ENCODE measurements at places on chromosomes 2 and 18. TPM values are rescaled to one million over a fixed set of nuclear protein-coding genes. Genes with fewer than 3 reads are reported as not detected.

Gene NPPC
- 16.5 TPM for total RNA-seq

Gene SIGLEC15
- not detected for total RNA-seq

Gene IL1F10
- not detected for total RNA-seq

Gene ELOA2
- total RNA-seq: not detected

GRCh38 chr18:63439334-63439733, 17.1 kb upstream of the VPS4B start:
- peaks cover 17% of the 10 kb centered on the region for H3K27me3 ChIP-seq
- no peaks in the 10 kb centered on the region for H3K36me3 ChIP-seq
- no peak overlapping the region for H3K27ac ChIP-seq
- peaks cover 4% of the 10 kb centered on the region for H3K4me1 ChIP-seq

DNA sequence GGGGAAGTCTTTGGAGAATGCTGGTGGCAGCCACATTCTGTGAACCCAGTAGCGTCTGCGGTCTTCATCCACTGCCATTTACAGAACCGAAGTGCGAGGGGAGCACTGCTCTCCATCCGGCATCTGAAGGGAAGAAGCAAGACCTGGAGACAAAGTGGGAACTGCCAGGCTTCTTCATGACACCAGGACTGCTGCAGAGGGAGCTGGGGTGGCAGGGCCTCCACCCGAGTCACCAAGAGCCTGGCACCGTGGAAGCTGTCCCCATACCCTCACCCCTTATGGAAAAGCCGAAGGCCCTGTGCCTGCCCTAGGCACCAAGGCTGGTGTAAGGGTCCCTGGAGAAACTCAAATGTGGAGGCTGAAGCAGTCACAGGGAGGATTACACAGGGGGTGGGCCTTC, 79.8 kb downstream of the CIB4 start:
- peaks cover 35% of the 10 kb centered on the region for H3K27me3 ChIP-seq
- H3K4me1 ChIP-seq: peaks cover 4% of the 10 kb centered on the region

DNA sequence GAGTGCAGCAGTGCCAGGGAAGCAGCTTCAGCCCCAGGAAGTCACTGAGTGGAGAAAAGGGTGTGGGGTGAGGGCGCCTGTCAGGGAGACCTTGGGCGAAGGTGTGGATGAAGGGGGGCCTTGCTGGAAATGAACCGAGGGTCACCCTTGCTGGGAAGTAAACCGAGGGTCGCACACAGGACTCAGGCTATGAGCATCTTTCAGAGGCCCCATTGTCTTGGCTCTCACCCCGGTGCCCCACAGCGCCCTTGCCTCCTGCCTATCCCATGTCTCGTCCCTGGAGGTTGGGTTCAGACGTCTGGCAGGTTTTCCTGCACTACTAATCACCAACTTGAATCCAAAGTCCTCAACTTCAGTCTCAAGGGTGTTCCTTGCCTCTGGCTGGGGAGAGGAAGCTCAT, 122.8 kb upstream of the PXDN start:
- no peak for DNase-seq
- peaks cover 16% of the 10 kb centered on the region for H3K4me1 ChIP-seq
- H3K36me3 ChIP-seq: no peaks in the 10 kb centered on the region
- H3K4me3 ChIP-seq: no peak overlapping the region
- peaks cover 9% of the 10 kb centered on the region for H3K27me3 ChIP-seq

GRCh38 chr2:76159042-76159648, 448.4 kb upstream of the GCFC2 start:
- H3K4me3 ChIP-seq: no peak overlapping the region
- no peak overlapping the region for H3K27ac ChIP-seq
- H3K4me1 ChIP-seq: peaks cover 27% of the 10 kb centered on the region
- no peaks in the 10 kb centered on the region for H3K27me3 ChIP-seq

DNA sequence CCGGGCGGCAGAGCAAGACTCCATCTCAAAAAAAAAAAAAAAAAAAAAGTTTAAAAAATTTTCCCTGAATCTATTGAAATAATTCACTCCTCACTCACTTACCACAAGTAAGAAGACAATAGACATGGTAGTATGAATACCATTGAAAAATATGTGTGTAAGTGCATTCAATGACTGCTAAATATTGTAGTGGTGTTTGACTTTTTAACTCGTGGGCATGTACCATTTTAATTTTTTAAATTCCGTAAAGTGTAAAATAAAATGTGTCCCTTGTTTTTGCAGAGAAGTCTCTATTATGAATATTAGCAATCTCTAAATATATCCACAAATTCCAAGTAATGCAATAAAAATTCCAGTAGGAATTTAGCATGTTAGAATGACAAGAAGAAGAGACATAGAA, 134.1 kb downstream of the COPS8 start:
- H3K36me3 ChIP-seq: no peaks in the 10 kb centered on the region
- no peaks in the 10 kb centered on the region for H3K4me1 ChIP-seq
- no peak for DNase-seq
- no peak overlapping the region for H3K4me3 ChIP-seq

GRCh38 chr18:78766651-78767533, 212.7 kb upstream of the SALL3 start:
- H3K4me3 ChIP-seq: no peak overlapping the region
- H3K36me3 ChIP-seq: no peaks in the 10 kb centered on the region
- no peak for DNase-seq

DNA sequence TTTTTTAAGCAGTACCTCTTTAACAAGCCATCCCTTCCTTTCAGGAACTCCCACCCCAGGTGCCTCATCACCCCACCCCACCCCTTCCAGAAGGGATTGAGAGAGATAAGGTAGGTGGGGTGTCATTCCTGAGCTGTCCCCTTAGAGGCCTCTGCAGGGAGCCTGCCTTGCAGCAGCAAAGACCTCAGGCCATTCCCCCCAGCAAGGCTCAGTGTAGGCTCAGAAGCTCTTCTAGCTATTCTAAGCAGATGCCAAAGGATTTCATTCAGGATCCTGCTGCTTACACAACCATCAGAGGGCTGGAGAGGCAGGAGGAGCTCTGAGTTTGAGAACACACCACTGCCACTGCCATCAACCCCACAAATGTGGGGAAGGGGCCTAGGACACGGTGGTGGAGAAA, 5.8 kb upstream of the FIGLA start:
- no peak overlapping the region for H3K4me3 ChIP-seq
- no peak for DNase-seq
- no peak overlapping the region for H3K27ac ChIP-seq
- peaks cover 5% of the 10 kb centered on the region for H3K36me3 ChIP-seq
- H3K27me3 ChIP-seq: peaks cover 47% of the 10 kb centered on the region

GRCh38 chr2:113791697-113792590, 35.5 kb upstream of the SLC35F5 start:
- no peaks in the 10 kb centered on the region for H3K36me3 ChIP-seq
- DNase-seq: no peak
- H3K27ac ChIP-seq: no peak overlapping the region
- H3K27me3 ChIP-seq: peaks cover 5% of the 10 kb centered on the region

- no peak for DNase-seq
- H3K4me3 ChIP-seq: no peak overlapping the region
- H3K27me3 ChIP-seq: no peaks in the 10 kb centered on the region
Observed at GRCh38 chr2:223932816-223933800, 12.0 kb downstream of the WDFY1 start.

- H3K36me3 ChIP-seq: no peaks in the 10 kb centered on the region
Observed at GRCh38 chr2:224038049-224038829, 847 bp downstream of the SERPINE2 start.

GRCh38 chr2:174633623-174633930, 36.0 kb upstream of the WIPF1 start:
- H3K4me3 ChIP-seq: no peak overlapping the region
- peaks cover 4% of the 10 kb centered on the region for H3K4me1 ChIP-seq
- H3K27ac ChIP-seq: peak overlapping the region; percentile 38
- no peak for DNase-seq
- peaks cover 3% of the 10 kb centered on the region for H3K36me3 ChIP-seq

GRCh38 chr18:63924551-63924950, 16.8 kb downstream of the SERPINB10 start:
- peaks cover 2% of the 10 kb centered on the region for H3K27me3 ChIP-seq
- H3K36me3 ChIP-seq: no peaks in the 10 kb centered on the region
- H3K4me1 ChIP-seq: no peaks in the 10 kb centered on the region
- H3K27ac ChIP-seq: no peak overlapping the region
- DNase-seq: no peak

- H3K27ac ChIP-seq: no peak overlapping the region
- no peaks in the 10 kb centered on the region for H3K36me3 ChIP-seq
- H3K4me1 ChIP-seq: peaks cover 26% of the 10 kb centered on the region
- H3K4me3 ChIP-seq: no peak overlapping the region
- no peaks in the 10 kb centered on the region for H3K27me3 ChIP-seq
- DNase-seq: no peak
Observed at GRCh38 chr2:80059447-80059846, 245.1 kb downstream of the LRRTM1 start.

DNA sequence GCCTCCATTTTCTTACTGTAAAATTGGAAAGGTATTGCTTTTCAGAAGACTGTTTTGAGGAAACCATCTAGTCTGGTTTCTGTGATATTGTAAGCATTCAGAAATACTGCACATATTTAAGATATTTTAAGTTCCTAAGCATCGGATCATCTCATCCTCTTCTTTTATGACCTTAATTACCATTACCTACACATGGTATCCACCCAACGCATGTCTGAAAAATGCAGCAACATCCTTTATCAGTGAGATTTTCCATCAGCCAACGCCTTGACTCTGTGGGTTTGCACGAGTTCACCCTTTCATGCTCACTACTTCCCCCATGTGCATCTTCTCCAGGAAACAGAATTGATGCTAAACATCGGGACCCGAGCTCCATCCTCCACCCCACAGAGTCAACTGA, 84.3 kb downstream of the COL4A4 start:
- H3K27ac ChIP-seq: no peak overlapping the region
- peaks cover 7% of the 10 kb centered on the region for H3K27me3 ChIP-seq
- no peak for DNase-seq
- no peaks in the 10 kb centered on the region for H3K36me3 ChIP-seq
- H3K4me3 ChIP-seq: no peak overlapping the region

GRCh38 chr18:68409576-68409975, 305.3 kb downstream of the TMX3 start:
- DNase-seq: no peak
- no peak overlapping the region for H3K27ac ChIP-seq
- no peak overlapping the region for H3K4me3 ChIP-seq
- no peaks in the 10 kb centered on the region for H3K36me3 ChIP-seq
- H3K27me3 ChIP-seq: no peaks in the 10 kb centered on the region

DNA sequence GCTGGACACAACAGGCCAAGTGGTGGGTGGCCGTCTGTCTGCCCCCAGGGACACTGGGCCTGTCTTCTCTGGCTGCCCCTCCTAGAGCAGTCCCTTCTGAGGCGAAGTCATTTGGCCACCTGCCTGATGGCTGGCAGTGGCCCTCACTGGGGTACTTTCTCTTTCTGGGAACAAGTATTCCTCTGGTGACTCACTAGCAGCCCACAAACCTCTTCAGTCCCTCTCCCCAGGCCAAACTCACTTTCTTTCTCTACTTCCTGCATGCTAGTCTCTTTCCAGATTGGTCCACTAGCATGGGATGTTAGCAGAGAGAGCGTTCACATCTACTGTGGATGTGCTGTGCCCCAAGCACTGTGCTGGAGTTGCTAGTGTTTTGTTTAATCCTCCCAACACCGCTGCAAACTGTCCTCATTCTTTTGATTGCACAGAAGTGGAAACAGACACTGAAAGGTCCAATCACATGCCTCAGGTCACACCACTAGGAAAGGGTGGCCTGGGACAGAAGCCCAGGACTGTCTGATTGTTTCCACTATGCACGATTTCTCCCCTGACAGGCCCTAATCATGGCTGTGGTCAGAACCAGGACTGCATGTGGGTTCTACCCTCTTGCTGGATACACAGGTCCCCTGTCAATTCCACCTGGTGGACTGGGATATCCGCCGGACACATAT, 5.2 kb downstream of the DYSF start:
- DNase-seq: no peak
- no peak overlapping the region for H3K4me3 ChIP-seq
- peak overlapping the region; percentile 16 for H3K27ac ChIP-seq
- H3K4me1 ChIP-seq: peaks cover 31% of the 10 kb centered on the region

- no peak overlapping the region for H3K27ac ChIP-seq
- H3K4me1 ChIP-seq: peaks cover 30% of the 10 kb centered on the region
- peaks cover 7% of the 10 kb centered on the region for H3K27me3 ChIP-seq
- H3K36me3 ChIP-seq: no peaks in the 10 kb centered on the region
- no peak for DNase-seq
Observed at GRCh38 chr2:158184556-158185343, 83.1 kb downstream of the UPP2 start.

GRCh38 chr18:55634545-55634944, 46.6 kb upstream of the TCF4 start:
- no peaks in the 10 kb centered on the region for H3K36me3 ChIP-seq
- no peaks in the 10 kb centered on the region for H3K27me3 ChIP-seq
- no peak for DNase-seq
- no peaks in the 10 kb centered on the region for H3K4me1 ChIP-seq
- no peak overlapping the region for H3K4me3 ChIP-seq
- no peak overlapping the region for H3K27ac ChIP-seq

DNA sequence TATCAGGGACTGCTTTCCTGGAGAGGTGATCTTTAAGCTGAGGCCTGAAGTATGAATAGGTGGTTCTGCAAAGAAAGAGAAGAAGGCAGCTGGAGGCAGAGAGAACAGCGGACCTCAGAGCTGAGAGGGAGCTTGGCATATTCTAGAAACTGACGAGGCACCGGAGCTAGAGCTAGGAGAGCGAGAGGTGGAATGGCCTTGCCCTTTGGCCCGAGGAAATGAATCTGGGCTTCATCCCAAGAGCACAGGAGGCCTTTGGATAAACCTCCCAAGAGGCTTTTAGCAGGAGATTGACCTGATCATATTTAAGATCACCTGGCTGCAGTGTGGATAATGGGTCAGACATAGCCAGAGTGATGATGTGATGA, 7.9 kb downstream of the DYSF start:
- H3K27me3 ChIP-seq: peaks cover 17% of the 10 kb centered on the region
- no peak overlapping the region for H3K27ac ChIP-seq
- DNase-seq: no peak
- H3K36me3 ChIP-seq: no peaks in the 10 kb centered on the region

GRCh38 chr2:60888853-60889252, 7.5 kb downstream of the REL start:
- no peak overlapping the region for H3K4me3 ChIP-seq
- peaks cover 2% of the 10 kb centered on the region for H3K36me3 ChIP-seq
- DNase-seq: no peak
- H3K4me1 ChIP-seq: no peaks in the 10 kb centered on the region
- no peak overlapping the region for H3K27ac ChIP-seq
- H3K27me3 ChIP-seq: no peaks in the 10 kb centered on the region

- H3K4me1 ChIP-seq: peaks cover 39% of the 10 kb centered on the region
- H3K4me3 ChIP-seq: peak overlapping the region; percentile 5
- no peak for DNase-seq
- peaks cover 2% of the 10 kb centered on the region for H3K36me3 ChIP-seq
Observed at GRCh38 chr2:186130748-186131641, 355.1 kb upstream of the ZC3H15 start.

DNA sequence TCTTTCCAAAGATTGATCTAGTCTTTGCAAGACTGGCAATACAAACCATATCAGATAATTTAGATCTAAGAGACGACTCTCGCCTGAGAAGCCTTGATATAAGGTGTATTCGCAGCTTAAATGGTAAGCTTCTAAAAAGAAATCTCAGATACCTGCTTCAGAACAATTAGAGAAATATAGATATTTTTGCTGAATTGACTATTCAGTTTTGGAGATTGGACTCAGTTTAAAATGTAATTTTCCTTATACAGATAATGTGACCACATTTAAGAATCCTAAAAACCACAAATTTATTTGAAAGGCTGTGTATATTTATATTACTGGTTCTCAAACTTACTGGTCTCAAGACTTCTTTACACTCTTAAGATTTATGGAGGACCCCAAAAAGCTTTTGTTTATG, 15.4 kb downstream of the PAPOLG start:
- H3K27ac ChIP-seq: no peak overlapping the region
- no peak overlapping the region for H3K4me3 ChIP-seq
- DNase-seq: no peak
- no peaks in the 10 kb centered on the region for H3K4me1 ChIP-seq
- H3K27me3 ChIP-seq: no peaks in the 10 kb centered on the region
